ENCODE measurements at places on chromosomes 1 and 21. TPM values are rescaled to one million over a fixed set of nuclear protein-coding genes. Genes with fewer than 3 reads are reported as not detected.

DNA sequence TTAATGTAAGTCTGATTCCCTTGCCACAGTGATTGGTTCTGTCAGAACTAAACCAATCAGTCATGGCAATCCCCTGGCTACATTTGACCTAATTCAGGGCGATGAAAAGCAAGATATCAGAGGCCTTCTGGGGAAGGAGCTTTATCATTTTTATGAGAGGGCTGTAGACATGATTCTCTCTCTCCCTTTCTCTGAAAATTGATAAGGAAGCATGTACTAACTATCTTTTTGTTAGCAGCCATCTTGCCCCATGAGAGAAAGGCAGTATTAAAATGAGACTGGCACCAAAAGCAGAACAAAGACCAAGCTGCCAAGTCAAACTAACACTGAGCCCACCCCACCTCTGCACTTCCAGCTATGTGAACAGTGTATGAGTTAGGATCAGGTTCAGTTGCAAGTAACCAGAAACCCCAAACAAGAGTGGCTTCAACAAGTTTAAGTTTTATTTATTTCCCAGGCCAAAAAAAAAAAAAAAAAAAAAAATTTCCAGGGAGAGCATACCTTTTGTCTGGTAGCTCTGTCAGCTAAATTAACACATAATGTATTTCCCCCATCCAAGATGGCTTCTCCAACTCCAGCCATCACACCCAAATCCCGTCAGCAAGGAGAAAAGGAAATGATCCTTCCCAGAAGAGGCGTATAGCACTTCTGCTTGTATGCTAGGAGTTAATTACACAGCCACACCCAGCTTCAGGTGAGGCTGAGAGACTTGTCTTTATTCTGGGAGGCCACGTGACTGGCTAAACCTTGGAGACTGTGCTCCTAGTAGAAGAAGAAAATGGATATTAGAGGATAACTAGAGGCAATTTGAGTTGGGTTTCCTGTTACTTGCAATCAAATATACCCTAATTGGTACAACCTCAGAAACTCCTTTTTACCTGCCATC, 105.8 kb upstream of the RALGPS2 start:
- no peak for DNase-seq

- DNase-seq, result peak; percentile 33
Measured at GRCh38 chr1:2588661-2589430, 2.3 kb downstream of the PRXL2B start.

DNA sequence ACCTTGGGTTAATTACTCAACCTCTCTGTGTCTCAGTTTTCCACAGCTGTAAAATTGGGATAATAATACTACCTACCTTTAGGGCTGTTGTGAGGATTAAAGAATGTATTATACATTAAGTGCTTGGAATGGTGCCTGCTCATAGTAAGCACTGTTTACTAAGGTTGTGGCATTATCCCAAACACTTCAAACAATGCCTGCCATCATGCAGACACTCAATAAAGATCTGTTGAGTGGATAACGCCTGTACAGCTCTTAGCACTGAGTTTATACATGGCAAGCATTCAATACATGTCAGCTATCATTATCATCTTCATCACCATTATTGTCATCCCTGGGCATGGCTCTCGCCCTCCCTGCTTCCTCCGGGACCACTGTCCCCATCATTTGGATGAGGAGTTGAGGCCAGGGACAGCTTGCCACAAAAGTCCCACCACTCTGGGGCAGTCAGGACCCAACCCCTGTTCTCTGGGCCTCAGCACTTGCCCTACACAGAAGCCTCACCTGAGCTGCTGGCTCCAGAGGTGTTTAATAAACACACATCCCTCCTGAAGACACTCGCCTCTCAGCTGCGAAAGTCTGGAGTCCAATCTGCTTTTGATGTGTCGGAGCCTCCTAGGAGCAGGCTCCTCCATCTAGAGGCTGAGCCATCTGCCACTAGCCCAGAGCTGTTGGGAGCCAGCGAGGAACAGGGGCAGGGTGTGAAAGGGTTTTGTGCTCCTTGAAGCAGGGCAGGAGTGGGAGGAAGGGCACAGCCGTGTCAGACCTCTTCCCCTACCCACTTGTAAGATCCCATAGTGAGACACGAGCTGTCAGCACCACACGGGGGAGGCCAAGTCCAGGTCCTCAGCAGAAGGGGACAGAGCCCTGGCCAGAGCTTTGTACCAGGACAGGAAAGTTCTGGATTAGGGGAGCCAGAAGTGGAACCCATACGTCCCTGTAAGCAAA, 80.9 kb upstream of the ZC3H12A start:
- no peak for DNase-seq

DNA sequence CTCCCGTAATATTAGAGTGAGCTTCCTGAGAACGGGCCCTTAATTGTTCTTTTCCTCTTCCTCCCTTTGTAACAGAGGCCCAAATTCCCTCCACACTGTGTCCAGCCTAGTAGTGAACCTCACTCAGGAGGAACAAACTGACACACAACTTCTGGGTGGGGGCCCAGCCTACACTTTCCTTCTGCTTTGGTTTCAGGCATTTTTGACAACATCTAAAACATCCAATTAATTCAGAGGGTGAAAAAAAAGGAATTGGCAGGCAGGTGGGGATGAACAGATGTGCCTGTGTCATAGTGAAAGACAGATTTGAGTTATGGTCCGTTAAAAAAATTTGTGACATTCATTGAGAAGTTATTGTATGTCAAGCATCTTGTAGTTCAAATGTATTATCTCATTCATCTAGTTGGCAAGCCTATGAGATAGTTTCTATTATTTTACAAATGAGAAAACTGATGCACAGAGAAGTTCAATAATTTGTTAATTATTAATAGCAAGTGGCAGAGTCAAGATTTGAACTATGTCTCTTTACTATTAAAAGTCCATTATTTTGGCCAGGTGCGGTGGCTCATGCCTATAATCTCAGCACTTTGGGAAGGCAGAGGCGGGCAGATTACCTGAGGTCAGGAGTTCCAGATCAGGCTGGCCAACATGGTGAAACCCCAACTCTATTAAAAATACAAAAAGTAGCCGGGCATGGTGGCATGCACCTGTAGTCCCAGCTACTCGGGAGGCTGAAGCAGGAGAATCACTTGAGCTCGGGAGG, 41.6 kb upstream of the LRIG2 start:
- no peak for DNase-seq

DNA sequence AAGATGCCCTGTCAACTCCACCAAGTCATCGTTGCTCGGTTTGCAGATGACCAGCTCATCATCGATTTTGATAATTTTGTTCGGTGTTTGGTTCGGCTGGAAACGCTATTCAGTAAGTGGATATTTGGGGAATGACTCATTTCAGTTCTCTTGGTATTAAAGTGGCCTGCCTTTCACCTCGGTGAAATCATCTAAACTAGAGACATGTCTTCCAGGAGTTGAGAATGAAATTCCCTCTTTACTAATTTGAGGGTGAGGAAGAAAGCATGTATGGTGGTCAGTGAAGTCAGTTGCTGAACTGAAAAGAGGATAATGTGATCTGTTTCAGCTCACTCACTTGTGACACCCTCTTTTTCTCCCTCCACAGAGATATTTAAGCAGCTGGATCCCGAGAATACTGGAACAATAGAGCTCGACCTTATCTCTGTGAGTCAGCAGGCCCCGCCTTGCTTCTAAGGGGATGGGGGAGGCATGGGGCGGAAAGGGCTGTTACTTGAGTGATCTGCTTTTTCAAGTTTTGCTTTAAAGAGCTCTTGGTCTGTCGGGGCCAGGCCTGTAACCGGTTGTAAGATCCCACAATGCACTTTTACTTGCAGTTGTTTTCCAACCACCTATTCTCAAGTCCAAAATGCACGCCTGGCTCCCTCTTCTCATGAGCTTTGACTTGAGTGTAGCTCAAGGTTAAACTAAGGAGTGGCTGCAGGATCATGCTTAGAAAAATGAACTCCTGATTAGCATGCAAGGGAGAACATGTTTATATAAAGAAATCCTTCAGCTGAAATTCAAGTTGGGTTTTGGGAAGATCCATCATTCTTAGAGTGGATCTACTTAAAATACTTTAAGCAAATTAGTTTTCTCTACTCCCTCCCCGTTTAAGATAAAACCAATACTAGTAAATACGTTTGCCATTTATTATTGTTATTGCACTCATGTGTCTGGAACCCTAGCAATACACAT, 59.8 kb downstream of the CAPN2 start:
- DNase-seq, result peak; percentile 69

GRCh38 chr1:77039111-77039510, 171.8 kb downstream of the ST6GALNAC5 start:
- DNase-seq, result no peak

GRCh38 chr1:202590975-202591411, 119.3 kb downstream of the SYT2 start:
- DNase-seq, result no peak

- DNase-seq, result no peak
Measured at GRCh38 chr1:247402120-247402675, 13.8 kb upstream of the NLRP3 start.

DNA sequence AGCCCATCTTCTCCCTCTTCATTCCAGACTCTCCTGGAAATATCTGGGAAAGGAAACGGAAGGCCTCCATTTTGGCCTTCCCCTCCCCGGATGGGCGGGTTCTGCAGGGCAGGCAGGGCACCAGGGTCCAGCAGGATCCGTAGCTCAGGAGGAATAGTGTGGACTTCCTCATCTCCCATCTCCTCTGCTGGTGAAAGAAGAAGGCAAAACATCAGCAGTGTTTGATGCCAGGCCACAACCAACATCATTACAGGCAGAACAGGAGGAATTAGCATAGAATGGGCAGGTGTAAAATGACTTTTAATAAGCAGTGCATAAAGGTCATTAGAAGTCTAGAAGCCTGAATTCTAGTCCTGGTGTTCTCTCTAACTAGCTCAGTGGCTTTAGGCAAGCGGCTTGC, 165.9 kb downstream of the TGFBR3 start:
- no peak for DNase-seq

DNA sequence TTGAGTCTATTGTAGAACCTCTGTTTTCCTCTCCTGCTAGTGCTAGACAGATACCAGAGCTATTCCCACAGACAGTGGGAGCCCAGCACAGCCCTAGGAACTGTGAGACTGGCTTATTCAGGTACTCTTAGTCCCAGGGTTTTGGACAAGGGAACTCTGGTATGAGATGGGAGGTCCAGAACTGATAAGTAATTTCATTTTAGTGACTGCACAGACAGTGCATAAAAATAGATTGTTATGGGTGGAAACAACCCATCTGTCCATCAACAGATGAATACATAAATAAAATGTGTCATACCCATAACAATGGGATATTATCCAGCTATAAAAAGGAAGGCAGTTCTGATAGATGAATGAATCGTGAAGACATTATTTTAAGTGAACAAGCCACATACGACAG, 9.0 kb downstream of the EPS8L3 start:
- no peak for DNase-seq

DNA sequence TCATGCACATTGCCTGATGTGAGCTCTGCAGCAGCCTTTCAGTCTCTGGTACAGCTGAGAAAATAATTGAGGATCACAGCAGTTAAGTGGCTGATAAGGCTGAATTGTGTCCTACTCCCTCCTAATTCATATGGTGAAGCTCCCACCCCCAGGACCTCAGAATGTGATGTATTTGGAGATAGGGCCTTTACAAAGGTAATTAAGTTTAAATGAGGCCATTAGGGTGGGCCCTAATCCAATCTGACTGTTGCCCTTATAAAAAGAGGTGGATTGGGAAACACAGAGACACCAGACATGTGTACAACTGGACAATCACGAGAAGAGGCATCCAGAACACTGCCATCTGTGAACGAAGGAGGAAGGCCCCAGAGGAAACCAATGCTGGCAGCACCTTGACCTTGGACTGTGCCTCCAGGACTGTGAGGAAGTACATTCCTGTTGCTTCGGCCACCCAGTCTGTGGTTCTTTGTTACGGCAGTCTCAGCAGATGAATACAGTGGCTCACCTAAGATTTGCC, 148.1 kb downstream of the TRABD2B start:
- no peak for DNase-seq

DNA sequence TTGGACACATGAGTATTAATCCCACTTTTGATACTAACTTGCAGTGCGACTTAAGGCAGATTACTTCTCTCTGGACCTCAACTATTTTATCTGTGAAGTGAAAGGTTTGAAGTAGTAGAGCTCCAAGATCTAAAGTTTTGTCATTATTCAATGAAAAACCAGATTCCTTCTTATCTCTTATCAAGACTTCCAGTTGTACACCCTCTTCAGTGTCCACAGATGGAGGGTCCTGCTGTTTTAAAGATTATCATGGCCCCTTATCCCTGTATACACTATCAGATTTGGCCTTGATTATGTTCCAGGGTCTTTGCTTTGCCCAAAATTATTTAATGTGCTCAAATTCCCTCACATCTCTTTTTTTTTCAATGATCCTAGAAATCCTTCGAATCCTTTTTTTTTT, 1.1 kb downstream of the C1orf50 start:
- no peak for DNase-seq

- no peak for DNase-seq
Measured at GRCh38 chr1:191671236-191671635, 487.0 kb upstream of the RGS18 start.

DNA sequence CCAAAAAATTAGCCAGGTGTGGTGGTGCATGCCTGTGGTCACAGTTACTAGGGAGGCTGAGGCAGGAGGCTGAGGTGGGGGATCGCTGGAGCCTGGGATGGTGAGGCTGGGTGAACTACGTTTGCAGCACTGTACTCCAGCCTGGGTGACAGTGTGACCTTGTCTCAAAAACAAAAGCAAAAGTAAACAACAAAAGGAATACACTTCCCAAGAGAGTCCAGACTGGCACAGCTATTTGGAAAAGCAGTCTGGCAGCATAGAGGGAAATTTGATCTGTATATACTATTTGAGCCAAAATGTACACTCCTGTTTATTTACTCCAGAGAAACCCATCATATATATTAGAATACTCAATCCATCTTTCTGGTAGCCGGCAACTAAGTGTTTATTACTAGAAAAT, 107.0 kb upstream of the HMCN1 start:
- DNase-seq, result no peak

DNA sequence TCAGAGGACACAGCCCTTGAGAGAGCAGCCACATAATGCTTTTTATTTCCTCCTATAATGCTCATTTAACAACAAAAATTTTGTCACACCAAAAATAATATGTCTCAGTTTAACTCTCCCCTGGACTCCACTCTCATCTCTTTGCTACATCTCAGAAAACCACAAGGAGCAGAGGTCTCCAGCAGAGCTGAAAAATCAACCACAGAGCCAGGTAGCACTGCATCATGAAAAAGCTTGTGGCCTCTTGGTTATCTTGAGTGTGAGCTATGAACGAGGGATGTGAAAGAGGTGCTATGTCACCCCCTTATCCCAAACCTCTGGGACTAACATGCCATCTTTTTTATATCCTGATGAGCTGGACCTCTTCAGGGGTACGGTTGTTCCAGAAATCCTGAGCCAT, 44.4 kb downstream of the KCNH1 start:
- no peak for DNase-seq

- DNase-seq, result no peak
Measured at GRCh38 chr1:90714521-90714951, 2.6 kb downstream of the BARHL2 start.

Gene SLAMF7
- total RNA-seq, result 0.68 TPM

Gene BGLAP
- total RNA-seq, result 0.47 TPM

Gene PADI4
- 0.38 TPM for total RNA-seq

Gene TNFRSF9
- total RNA-seq, result 0.09 TPM

Gene TMEM35B
- 16.9 TPM for total RNA-seq

Gene LRRN2
- total RNA-seq, result 6.4 TPM

Gene IFI44L
- total RNA-seq, result 4.5 TPM

Gene MAGI3
- 7.2 TPM for total RNA-seq

Gene SLC1A7
- 0.85 TPM for total RNA-seq

Gene HAO2
- total RNA-seq, result not detected
